ENCODE measurements at places on chromosomes 11 and 22.

DNA sequence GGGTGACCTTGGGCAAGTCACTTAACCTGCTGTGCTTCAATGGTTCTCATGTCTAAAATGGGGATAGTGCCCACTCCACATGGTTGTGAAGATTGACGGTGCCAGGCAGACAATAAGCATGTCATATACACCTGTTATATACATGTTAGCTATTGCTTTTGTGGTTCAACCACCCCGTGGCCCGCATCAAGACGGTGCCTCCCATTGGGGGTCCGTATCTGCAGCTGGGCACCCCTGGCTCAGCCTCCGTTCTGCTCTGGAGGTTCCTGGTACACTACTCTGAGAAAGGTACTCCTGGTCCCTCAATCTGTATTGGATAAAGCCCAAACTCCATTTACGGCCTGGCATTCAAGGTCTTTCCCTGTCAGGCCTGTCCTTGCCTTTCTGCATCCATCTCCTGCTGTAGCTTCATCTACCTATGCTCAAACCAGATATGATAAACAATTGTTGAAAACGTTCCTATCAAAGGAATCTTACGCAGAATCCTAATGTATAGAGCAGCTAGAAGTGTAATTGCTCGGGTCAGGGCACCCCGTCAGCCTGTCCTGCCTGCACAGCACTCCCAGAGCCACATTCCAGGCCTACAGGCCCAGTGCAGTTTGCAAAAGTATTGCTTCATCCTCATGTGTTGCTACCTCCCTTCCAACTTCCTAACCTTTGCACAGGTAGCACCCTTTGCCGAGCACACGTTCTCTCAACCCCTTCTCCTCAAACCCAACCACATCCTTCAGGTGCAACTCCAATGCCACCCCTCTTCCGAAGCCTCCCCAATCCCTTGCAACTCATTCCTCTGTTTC, 194.9 kb downstream of the BCR start:
- DNase-seq, result no peak

- no peak for DNase-seq
Observed at GRCh38 chr11:16727806-16728205, 10.6 kb upstream of the C11orf58 start.

DNA sequence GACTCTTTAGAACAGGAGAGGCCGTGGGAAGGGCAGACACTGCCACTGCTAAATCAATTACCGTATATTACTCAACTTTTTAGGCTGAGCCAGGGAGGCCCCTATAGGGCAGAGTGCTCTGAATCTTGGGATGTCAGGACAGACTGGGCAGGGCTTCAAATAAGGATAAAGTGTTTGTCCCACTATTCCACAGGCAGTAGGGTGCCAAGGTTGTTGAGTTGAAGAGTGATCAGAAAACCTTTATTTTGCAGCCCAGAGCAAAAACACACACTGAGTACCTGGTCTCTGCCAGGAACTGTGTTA, 1.6 kb upstream of the B4GAT1 start:
- DNase-seq, result no peak

- DNase-seq, result no peak
Observed at GRCh38 chr11:117923773-117924172, 5.4 kb downstream of the TMPRSS13 start.

DNA sequence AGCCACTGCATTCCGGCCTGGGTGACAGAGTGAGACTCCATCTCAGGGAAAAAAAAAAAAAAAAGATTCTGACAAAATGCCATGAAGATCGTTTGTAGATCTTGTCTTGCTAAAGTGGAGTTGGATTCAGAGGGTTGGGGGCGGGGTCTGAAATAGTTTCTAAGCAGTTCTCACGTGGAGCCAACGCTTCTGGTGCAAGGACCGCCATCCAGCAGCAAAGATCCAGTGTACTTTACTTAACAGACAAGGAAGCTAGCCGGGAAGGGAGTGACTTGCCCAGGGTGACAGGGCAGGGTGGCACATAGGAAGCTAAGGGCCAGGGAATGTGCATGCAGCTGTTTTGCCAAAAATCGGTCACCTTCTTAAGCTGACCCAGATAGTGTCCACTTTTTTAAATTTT, 27.4 kb downstream of the APOL1 start:
- no peak for DNase-seq

DNA sequence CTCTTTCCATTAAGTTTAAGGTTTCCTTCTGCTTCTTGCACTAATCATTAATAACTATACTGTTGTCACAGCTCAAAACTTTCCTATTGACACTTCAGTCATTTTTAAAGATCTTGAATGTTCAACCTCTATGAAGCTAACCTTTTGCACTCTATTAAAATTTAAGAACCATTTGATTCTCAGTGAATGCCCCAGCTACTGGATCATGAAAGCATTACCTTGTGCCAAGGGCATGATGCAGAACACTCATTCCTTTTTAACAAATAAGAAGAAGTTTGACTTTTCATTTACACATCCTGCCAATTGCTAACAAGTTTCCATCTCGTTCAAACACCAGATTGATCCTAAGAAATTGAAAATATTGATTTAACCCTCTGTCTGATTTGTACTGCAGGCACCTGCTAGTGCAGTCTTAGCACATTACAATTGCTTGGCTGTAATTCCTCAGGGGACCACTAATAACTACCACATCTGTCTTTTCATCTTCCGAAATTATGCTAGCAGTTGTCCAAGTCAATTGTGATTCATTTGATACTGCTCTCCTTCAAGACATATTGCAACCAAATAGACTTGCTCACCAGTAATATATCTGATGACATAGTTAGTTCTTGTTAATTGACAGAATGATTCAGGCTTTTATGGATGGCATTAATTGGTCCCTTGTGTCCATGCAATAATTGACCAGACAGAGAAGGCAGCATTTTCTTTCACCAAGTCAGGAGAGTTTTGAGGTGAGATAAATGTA, 158.4 kb downstream of the TEAD1 start:
- no peak for DNase-seq

DNA sequence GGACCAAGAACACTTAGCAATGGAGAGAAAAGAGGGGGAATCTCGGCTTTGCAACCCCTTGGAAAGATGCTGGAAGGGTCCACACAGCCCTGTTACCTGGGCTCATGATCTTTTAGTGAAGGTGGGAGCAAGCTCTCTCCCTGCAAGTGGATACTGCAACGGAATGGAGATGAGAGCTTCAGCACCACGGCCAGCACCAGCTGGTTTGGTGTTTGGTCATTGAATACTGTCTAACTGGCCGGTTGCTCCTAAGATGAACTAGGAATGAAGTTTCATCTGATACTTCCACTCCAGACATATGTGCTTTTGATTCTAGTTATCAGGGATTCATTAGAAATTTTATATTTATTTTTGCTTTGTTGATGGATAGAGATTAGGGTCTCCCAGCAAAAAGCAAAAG, 16.3 kb downstream of the HTR3A start:
- DNase-seq, result no peak

- no peak for DNase-seq
Observed at GRCh38 chr22:46110215-46110614, 40.1 kb upstream of the PPARA start.

- no peak for DNase-seq
Observed at GRCh38 chr11:133842053-133842452, 3.3 kb downstream of the SPATA19 start.

- no peak for DNase-seq
Observed at GRCh38 chr11:94700622-94701021, 67.5 kb upstream of the AMOTL1 start.

DNA sequence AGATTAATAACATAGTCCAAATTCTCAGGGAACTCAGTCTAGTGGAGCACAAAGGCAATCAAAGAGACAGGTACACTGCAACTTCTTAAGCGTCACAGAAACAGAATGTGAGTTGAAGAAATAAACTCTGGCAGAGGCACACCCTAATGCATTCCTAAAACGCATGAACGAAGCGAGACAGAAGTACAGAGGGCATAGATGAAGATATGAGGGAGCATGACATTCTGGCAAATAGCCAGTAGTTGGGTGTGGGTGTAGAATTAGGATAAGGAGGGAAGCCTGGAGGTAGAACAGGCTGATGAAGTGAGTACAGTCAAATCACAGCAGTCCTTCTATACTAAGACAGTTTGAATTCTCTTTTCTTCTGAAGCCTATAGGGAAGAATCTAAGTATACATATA, 838.7 kb upstream of the API5 start:
- DNase-seq, result no peak

- no peak for DNase-seq
Observed at GRCh38 chr22:46366327-46366731, 30.8 kb downstream of the TRMU start.

GRCh38 chr11:10564696-10565318, 3.7 kb downstream of the LYVE1 start:
- no peak for DNase-seq

- no peak for DNase-seq
Observed at GRCh38 chr11:101583251-101584128, at the start of gene TRPC6. Gene TRPC6 (minus strand): TSS chr11:101584007. CDS start chr11:101583503, 504 bp downstream.

DNA sequence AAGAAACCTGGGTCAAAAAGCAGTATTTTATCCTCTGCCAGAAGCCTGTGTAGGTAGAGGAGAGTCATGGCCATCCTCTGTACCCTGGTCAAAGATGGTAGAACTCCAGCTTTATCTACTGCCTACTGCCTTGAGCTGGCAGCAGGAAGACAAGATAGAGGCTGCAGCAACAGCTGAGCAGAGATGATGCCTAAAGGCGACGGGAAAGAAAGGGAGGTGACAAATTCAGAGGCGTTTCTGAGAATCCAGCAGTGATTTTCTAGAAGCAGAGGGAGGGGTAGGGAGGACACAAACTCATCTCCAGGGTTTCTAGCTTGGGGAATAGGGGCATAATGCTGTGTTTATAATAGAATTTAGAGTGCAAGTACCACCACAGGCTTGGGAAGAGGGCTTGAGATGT, 15.5 kb upstream of the C1QTNF4 start:
- DNase-seq, result no peak

DNA sequence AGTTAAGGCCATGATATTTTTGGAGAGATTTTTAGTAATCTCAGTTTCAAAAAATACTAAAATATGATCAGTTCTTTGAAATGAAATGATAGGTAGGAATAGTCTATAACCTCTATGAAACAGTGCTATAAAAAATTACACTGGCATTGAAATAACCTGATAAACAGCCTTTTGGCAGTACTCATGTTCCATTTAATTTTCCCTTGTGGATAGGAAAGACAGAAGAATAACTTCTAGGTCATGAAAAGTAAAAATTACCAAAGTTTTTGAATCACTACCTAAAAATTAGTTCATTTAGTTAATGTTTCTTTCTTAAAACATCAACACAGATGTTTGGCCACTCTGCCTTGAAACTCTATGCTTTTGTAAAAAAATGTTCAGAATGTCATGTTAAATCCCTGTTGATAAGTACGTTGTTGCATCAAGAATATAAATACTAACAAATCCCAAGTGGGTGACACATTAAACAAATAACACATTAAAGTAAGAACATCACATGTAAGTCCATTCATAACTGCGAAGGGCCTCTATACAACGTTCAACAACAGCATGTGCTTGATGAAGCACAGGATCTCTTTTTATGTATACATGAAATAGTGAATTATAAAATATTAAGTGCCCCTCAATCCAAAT, 290.2 kb downstream of the SWAP70 start:
- no peak for DNase-seq

DNA sequence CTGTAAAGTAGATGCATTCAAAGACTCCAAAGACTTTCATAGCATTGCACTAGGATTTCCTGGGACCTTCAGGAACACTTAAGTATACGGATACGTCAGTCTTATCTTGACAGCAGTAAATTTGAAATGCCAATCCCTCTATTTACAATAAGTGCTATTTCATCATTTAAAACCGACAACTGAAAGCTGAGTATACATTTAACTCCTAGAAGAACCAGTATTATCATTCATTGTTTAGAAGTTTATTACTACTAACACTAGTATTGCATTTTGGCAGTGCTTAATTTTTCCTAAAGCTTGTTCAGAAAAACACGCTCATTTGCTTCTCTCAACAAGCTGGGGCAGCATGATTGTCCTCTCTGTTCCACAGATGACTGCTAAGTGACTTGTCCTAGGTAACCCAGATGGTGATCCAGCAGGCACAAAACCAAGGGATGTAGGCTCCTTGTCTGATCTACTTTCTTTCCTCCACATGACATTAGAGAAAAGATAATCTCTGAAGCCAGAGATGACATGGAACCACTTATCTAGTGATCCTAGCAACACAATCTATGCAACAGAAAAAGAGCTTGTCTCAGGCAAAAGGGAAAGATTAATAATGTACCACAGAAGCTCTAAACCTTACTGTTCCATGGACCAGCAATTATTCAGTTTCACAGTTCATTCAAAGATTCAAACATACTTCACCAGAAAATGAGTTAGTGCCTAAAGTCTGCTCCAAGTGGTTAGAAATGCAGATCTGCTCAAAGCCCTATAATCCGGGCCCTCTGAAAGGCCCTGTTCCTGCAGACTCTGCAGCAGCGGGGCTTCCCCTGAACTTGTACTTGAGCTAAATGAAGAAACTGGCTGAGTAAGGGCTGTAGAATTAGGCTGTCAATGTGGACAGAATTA, 5.2 kb downstream of the MAML2 start:
- no peak for DNase-seq

DNA sequence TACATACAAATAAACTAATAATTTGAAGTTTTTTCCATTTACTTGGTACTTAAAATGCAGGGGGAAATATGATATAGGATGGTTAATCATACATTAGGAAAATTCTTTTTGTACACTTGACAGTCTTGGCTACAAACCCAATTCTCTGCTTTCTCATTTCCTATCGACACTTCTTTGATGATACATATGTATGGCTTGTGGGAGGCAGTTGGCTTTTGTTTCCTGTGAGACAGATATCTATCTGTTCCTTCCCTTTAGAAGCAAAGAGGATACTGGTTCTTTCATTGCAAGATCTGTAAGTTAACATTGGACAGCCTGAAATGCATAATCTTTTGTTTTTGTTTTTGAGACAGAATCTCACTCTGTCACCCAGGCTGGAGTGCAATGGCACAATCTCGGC, 47.9 kb upstream of the ADORA2A start:
- no peak for DNase-seq

DNA sequence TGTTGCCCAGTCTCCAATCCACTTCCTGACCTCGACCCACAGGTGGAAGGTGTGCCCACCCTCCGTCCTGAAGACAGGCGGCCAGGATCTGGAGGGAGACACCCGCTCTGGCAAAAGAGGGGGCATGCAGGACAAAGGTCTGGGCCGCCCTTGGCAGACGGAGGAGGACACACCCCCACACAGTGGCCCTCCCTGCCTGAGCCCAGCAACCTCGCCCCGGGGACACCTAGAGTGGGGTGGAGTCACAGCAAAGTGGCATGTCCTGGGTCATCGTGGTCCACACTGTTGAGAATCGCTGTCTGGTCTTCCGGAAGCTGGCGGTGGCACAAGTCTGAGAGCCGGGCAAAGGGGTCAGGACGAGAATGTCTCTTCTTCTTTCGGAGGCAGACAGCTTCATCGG, 47.9 kb downstream of the IGSF9B start:
- DNase-seq, result no peak

- no peak for DNase-seq
Observed at GRCh38 chr11:2132874-2133240, 6.3 kb downstream of the IGF2 start.

- DNase-seq, result no peak
Observed at GRCh38 chr11:62882431-62882749, 1.7 kb downstream of the SLC3A2 start.
